ENCODE measurements at places on chromosomes 5 and 9.

DNA sequence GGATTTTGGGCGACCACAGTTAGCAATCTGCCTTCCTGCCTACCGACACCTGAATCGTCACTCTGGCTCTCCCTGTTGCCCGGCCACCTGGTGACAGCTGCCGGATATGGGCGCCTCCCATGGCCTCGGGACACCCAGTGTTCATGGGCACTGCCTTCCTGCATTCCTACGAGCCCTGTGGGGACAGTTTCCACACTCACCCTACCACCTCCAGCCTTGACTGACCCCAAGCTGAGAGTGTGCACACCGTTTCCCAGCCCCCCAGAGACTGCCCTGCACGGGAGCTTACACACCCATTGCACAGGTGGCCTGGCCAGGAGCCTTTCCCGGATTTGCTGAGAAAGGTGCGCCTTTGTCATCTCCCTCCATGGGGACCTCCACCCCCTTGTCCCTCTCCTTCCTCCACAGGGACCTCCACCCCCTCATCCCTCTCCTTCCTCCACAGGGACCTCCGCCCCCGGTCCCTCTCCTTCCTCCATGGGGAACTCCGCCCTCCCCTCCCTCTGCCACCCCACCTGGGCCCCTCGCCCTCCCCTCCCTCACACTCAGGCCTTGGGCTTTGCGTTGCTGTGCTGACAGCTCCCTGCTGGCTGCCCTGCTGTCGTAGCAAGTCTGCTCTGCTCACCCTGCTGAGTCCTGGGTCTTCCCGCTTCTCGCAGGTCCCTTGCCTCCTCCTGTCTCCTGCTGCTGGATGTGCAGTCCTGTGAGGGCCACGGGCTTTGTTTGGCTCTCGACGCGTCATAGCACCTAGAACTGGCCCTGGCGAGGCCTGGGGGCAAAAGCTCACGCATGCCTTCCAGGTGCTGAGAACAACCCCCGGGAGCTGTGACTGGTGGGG lies 48.4 kb downstream of the MRPL36 start:
- DNase-seq = peak; percentile 64

DNA sequence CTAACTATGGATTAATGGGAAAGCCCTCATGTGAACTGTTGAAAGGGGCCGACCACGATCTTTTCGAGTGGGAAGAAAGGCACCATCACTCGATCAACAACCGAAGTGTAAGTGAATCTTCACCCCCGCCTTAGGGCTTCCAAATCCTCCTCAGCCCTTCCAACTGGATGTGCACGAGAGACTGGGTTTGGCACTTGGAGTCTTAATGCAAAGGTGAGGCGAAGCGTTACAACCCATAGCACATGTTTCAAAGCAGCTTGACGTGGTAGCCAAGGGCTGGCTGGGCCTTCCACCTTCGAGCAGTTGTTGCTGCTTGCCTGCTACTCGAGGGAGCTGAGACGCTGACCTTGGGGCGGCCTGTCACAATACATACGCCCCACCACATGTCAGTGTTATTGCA lies 5.7 kb upstream of the LCN9 start:
- DNase-seq = no peak

DNA sequence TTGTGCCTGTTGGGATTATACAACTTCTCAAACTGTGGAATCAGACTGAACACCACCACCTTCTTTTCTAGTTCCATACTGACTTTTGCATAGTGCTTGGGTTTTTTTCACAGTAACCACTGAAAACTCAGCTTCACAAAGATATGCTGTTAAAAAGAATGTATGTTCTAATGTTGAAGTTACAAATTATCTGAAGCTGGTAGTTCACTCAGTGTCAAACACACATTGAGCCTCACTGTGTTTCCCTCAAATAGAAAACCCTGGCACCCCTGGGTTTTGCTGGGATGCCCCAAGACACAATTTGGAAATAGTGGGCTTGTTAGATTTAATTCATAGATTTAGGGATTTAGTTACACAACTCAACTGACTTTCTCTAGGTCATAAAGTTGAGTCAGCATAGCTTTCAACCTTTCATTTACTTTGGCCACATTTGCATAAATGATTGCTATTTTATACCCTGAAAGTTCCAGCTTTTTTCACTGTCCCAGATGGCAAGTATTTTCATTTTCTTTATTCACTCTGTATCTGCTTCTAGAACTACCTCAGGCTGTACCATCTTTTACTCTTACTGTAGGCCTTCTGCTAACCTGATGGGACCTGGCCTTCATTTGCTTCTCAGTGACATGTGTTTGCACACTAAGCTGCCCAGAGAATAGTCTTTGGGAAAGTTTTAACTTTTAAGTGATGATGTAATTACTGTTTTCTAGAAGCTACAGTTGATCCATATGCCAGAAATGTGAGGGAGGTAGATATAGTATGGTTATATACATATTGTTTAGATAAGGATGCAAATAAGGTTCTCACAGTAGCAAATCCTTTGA lies 115.1 kb downstream of the CDC42SE2 start:
- no peak for DNase-seq

DNA sequence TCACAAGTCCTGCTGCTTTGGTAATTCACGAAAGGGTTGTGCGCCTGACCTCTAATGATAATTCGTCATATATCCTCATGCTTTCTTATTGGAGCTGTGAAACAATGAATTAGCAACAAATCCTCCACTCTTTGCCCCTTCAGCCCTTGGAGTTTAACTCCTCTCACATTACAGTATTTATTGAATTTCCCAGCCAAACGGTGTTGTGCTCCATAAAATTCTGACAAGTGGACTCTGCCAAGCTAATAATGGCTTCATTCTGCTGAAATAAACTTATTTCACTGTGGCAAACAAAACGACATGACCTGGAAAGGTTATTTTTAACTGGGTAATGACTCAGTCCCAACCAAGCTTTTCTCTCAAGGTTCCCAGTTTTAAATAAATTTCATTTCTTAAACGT lies 984.4 kb upstream of the DMAC1 start:
- no peak for DNase-seq

Data from type B pancreatic cell (in vitro differentiated cells).